A549 treated with Mapracorat at 1 μM for 4 hours (cell line): ENCODE measurements at places on chromosomes 7 and 10. TPM values are rescaled to one million over a fixed set of nuclear protein-coding genes. Genes with fewer than 3 reads are reported as not detected.

The PHF14 gene
- total RNA-seq, result 19.8 to 21.3 TPM (median 20.5 TPM) in 5 replicates

The WNT8B gene
- total RNA-seq, result 0.06 TPM in 1 of 5 replicates, not detected in the others

The MLXIPL gene
- total RNA-seq, result 0.61 to 1.6 TPM (median 0.95 TPM) in 5 replicates

The HGF gene
- 0.02 TPM in 1 of 5 replicates, not detected in the others for total RNA-seq

The TMEM120A gene
- total RNA-seq, result 37.6 to 47.3 TPM (median 42.0 TPM) in 5 replicates

The FAM221A gene
- 0.20 to 0.71 TPM (median 0.46 TPM) in 5 replicates for total RNA-seq

The CYP26C1 gene
- 0.07 TPM in 1 of 5 replicates, not detected in the others for total RNA-seq

The IFIT1B gene
- not detected in 5 replicates for total RNA-seq

The STEAP1B gene
- 0.13 to 0.30 TPM (median 0.22 TPM) in 4 of 5 replicates, not detected in the other for total RNA-seq

The CELF2 gene
- 0.05 to 0.06 TPM (median 0.05 TPM) in 3 of 5 replicates, not detected in the others for total RNA-seq

The PRSS37 gene
- total RNA-seq, result not detected in 5 replicates

The INMT gene
- total RNA-seq, result not detected in 5 replicates

The ASZ1 gene
- total RNA-seq, result not detected in 5 replicates

The MOGAT3 gene
- not detected in 5 replicates for total RNA-seq

The PRKAR2B gene
- total RNA-seq, result 2.6 to 3.2 TPM (median 3.0 TPM) in 5 replicates

The CALML5 gene
- not detected in 5 replicates for total RNA-seq

The EGFR gene
- total RNA-seq, result 85.7 to 122 TPM (median 97.1 TPM) in 5 replicates

The SNX10 gene
- total RNA-seq, result 3.8 to 5.4 TPM (median 4.8 TPM) in 5 replicates

The OR9A2 gene
- total RNA-seq, result not detected in 5 replicates

The TRPV6 gene
- total RNA-seq, result not detected in 5 replicates

The ENTPD1 gene
- 0.15 TPM in 1 of 5 replicates, not detected in the others for total RNA-seq

The FAM25A gene
- total RNA-seq, result not detected in 5 replicates

The LIPJ gene
- total RNA-seq, result not detected in 5 replicates

The STEAP2 gene
- 2.9 to 4.2 TPM (median 3.8 TPM) in 5 replicates for total RNA-seq

The RAB19 gene
- total RNA-seq, result not detected in 5 replicates

The UNCX gene
- total RNA-seq, result 0.07 to 0.08 TPM in 2 of 5 replicates, not detected in the others

The EBF3 gene
- total RNA-seq, result 0.07 to 0.19 TPM (median 0.12 TPM) in 5 replicates

The HHEX gene
- total RNA-seq, result 12.0 to 13.6 TPM (median 12.8 TPM) in 5 replicates
